Peyer's patch (tissue), 4 donors: ENCODE measurements at places on chromosomes 6 and 20. TPM values are rescaled to one million over a fixed set of nuclear protein-coding genes. Genes with fewer than 3 reads are reported as not detected.

Gene ZBP1
- total RNA-seq, result 2.3 TPM

Gene LAMA4
- 29.4 TPM for total RNA-seq

Gene TFAP2C
- not detected for total RNA-seq

Gene CCN6
- not detected for total RNA-seq

Gene SIRPA
- 33.1 TPM for total RNA-seq

Gene DEFB124
- total RNA-seq, result not detected

Gene XPO5
- 55.3 TPM for total RNA-seq

Gene MCHR2
- not detected for total RNA-seq

Gene ID1
- 408 TPM for total RNA-seq

Gene PAK5
- total RNA-seq, result not detected

Gene RSPO4
- not detected for total RNA-seq

Gene ZNF391
- total RNA-seq, result 1.1 TPM

Gene FNDC11
- not detected for total RNA-seq

Gene PRSS16
- total RNA-seq, result 30.3 TPM

Gene TSPYL1
- 37.6 TPM for total RNA-seq

Gene KIAA0408
- total RNA-seq, result 3.5 TPM

Gene GSTA2
- total RNA-seq, result 75.8 TPM

Gene EDN3
- total RNA-seq, result 73.5 TPM

Gene TSHZ2
- total RNA-seq, result 57.8 TPM

Gene RIPPLY2
- total RNA-seq, result not detected

Gene OTOR
- total RNA-seq, result not detected

Gene NEURL2
- total RNA-seq, result 27.6 TPM

Gene TCP11
- not detected for total RNA-seq

Gene GDAP1L1
- not detected for total RNA-seq

Gene FARS2
- total RNA-seq, result 18.8 TPM

Gene GCM1
- total RNA-seq, result not detected

Gene SOX12
- total RNA-seq, result 1.4 TPM

Gene HDGFL1
- total RNA-seq, result not detected

Gene BAK1
- 68.1 TPM for total RNA-seq

Gene LPIN3
- 320 TPM for total RNA-seq

Gene CD109
- 1.7 TPM for total RNA-seq

Gene FOXQ1
- not detected for total RNA-seq
